ENCODE measurements at places on chromosomes 3 and 15. TPM values are rescaled to one million over a fixed set of nuclear protein-coding genes. Genes with fewer than 3 reads are reported as not detected.

- DNase-seq, result no peak
These were observed 1.7 kb downstream of the ANXA2 start for GRCh38 chr15:60396100-60396499.

GJD2 gene
- not detected for total RNA-seq

UTS2B gene
- 0.15 TPM for total RNA-seq

UBAP1L gene
- total RNA-seq, result 5.5 TPM

GRCh38 chr3:146339349-146339748, 88.4 kb upstream of the PLSCR4 start:
- DNase-seq, result no peak

- DNase-seq, result no peak
These were observed 34.6 kb upstream of the CACNA2D3 start for GRCh38 chr3:54087581-54088410.

GRCh38 chr3:107345822-107346405, 31.3 kb upstream of the CCDC54 start:
- no peak for DNase-seq

EXD1 gene
- total RNA-seq, result not detected

- DNase-seq, result peak; percentile 41
These were observed 70.3 kb downstream of the SCN5A start for GRCh38 chr3:38579141-38579540.

DNA sequence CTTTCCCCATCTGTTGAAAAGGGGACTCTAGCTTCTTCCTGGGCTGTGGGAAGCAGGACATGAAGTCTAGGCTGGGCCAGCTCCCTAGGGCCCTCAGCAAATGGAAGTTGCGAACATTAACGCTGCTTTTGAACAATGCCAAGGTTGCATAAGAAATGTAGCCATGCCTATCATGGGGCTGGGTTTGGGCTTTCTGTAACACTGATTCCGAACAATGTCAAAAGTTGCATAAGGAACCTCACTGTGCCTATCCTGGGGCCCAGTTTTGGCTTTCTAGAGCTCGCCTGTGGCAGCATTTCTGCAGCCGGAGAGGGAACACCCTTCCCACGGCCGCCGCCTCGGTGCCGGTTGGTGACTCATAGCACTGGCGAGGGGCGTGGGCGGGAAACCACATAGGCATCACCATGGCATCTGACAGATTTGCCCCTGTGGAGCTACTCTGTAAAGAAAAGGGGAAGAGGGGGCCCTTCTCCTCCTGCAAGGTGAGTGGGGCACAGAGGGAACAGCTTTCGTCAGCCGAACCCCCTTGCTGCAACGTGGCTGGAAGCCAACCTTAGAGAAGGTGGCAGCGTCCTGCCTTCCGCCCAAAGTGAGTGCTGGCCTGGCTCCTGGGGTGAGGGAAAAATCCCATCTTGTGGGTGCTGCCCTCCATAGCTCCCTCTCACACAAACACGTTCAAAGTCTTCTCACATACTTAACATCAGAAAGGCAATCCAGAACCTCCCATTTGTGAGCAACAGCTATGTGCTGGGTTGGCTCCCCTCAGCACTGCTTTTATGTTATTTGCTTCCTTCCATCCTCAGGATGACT, 46.6 kb upstream of the ATP2B2 start:
- DNase-seq, result peak; percentile 24

DNA sequence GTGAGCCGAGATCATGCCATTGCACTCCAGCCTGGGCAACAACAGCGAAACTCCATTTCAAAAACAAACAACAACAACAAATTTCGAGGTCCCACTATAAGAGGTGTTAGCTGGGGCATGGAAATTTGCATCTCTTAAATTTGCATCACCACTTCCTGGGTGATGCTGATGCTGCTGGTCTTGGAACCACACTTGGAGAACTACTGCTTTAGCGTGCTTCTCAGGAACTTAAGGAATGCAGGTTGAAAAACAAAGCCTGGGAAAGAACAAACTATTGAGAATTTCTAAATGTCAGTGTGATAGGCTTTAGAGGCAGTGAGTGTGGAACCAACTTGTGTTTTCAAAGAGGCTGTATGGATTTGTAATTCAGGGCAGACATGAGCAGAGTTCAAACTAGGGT, 858.4 kb upstream of the ARPP21 start:
- no peak for DNase-seq

CTXN2 gene
- not detected for total RNA-seq

DNA sequence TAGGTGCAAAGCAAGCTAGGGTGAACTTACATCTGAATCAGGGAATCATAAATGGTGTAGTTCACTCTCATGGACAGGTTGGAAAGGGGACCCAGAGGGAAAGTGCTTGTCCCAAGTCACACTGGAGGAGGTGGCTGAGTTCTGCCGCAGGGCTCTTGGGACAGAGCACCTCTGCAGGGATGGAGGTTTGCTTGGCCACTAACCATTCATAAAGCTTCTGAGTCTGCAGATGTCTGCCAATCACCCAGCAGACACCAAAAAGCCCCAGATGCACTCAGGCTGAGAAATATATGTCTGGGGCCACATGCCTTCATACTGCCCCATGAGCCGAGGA, 17.9 kb upstream of the RTP2 start:
- DNase-seq, result no peak

- DNase-seq, result no peak
These were observed 170.0 kb upstream of the NDN start for GRCh38 chr15:23857028-23857641.

WDR6 gene
- 79.5 TPM for total RNA-seq

DNA sequence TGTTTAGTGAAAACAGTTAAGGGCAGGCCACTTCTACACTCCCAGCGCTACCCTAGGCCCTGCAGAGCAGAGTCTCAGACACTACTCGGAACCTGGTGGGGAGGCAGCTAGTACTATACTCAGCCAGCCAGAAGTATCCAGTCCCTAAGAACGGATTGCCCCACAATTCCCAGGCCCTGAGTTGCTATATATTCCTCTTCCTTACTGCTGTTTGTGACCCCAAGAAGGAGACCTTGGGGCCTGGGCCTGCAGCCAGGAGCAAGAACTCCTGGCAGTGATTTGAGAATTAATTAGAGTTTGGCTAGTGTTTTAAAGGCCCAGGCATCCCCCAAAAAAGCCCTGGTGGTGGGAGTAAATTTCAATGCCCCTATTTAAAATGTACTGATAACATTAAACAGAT, 87.7 kb downstream of the RBPMS2 start:
- no peak for DNase-seq

CFAP100 gene
- total RNA-seq, result not detected

DNA sequence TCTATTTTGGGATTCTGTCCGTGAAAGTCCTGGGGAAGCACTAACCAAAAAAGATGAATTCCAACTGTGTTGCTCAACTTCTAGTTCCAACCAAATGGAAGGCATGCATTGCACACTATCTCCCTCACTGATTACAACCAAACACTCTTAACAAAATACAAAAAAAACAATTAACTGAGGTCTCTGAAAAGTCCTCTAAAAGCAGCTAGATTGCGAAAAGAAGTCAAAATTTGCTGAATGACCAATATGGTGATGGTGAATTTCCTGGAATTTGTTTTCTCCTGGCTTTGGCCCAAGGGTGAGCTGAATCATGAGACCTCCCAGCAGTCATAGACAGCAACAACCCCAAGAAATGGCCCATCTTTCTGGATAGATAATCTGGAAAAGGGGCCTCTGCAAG, 28.3 kb downstream of the CYP19A1 start:
- DNase-seq, result no peak

STAC gene
- total RNA-seq, result 0.65 TPM

- DNase-seq, result no peak
These were observed 1005.8 kb upstream of the NR2F2 start for GRCh38 chr15:95324656-95325055.

DNA sequence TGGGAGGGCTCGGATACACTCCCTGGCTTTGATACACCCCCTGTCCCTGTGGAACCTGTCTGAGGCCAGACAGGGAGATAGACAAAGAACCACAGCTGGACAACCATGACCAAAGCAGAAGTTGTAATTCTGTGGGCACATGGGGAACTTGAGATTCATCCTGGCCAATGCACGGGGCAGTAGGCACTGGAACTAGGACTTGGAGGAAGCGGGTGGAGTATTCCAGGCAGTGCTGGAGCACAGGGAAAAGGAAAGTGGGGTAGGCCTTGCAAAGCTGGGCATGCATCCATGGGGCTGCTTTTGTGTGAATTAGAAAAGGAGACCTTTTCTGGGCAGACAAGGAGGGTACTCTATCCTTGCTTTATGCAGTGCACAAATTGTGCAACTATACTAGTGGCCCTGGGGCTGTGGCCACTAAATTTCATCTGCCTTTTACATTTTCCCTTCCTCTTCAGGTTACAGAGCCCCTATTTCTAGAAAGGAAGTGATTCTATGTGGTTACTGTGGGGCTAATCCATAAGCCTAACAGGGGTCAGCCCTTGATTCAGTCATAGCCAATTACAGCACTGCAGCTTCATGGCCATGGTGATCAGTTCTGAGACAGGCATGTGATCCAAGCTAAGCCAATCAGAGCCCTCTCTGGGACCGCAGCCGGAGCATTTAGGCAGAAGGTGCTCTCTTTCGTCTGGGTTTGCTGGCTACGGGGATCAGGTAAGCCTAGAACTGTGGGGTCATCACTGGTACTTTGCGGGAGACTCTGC, 21.0 kb downstream of the CRABP1 start:
- DNase-seq, result peak; percentile 27

DNA sequence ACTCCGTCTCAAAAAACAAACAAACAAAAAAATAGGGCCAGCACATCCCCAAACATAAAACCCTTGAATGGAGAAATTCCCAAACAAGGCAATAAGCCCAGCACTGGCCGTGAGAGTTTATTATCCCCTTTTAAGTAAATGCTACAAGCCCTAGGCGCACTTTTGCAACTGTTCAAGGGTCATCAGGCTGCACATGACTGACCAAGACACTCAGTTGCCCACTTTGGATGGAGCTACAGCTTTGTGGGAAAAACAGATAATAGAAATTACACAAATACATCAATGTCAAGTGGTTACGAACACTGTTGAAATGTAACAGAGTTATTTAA, 33.7 kb upstream of the ZNF445 start:
- peak; percentile 47 for DNase-seq

GRCh38 chr3:56883828-56884227, 82.1 kb upstream of the ARHGEF3 start:
- no peak for DNase-seq

DNA sequence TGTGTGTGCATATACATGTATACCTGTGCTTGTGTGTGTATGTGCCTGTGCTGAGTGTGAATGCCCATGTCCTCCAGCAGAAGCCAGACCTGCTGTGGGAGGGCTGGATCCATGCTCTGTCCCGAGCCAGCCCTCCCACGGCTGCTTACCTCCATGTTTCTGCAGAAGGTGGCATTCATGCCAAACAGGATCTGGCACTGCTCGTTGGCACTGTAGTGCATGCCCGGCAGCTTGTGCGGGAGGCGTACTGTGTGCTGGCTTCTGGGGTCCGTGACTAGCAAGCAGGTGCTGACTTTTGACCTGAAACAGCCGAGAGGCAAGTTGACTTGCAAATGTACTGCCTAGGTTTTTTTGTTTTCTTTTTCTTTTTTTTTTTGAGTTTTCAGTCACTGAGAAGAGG, 189.3 kb downstream of the ADAMTS17 start:
- DNase-seq, result no peak

- no peak for DNase-seq
These were observed 949 bp upstream of the RFC4 start for GRCh38 chr3:186807231-186807630.

GRCh38 chr3:64870876-64871646, 183.3 kb upstream of the ADAMTS9 start:
- DNase-seq, result no peak

DNA sequence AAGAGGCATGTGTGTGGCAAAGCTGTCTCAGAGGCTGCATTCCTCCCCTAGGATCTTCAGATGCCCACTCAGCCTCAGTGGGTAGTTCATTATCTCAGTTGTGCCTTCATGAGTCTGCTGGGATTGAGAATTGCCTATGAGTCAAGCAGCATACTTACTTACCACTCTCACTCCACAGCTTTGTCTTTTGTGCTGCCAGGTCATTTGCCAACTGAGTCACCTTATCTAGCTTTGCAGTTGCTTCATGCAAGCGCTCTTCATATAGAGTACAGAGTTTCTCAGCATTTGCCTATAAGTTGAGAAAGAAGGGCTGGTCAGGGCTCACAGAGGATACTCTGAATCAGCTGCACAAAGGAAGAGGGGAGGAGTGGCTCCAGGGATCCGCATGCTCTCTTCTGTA, 89.5 kb downstream of the MYH15 start:
- no peak for DNase-seq

GRCh38 chr15:42725331-42725903, 11.5 kb downstream of the CDAN1 start:
- DNase-seq, result no peak

- DNase-seq, result no peak
These were observed 71.9 kb downstream of the DCUN1D1 start for GRCh38 chr3:182908471-182908870.

DNA sequence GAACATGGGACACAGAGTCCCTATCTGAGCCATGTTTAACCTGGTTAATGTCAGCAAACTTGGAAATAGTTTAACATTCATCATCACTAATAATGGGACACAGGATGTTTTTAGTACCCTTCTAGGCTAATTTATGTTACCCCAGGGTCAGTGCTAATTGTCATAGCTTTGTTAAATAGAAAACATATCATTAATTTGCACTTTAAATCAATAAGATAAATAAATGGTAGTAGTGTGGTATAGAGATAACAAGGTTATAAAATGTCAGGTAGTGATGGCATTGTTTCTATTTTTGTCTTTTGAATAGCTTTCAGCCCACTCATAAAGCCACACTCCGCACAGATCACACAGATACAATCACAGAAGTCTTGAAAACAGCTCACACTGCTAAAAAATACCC, 534.9 kb downstream of the MECOM start:
- no peak for DNase-seq

- DNase-seq, result no peak
These were observed 199.6 kb downstream of the TJP1 start for GRCh38 chr15:29622637-29623036.

PPP1R14D gene
- not detected for total RNA-seq

FBXW12 gene
- total RNA-seq, result not detected

GRCh38 chr15:34248190-34248589, 23.4 kb downstream of the EMC4 start:
- DNase-seq, result no peak

SRGAP3 gene
- 2.8 TPM for total RNA-seq

DNA sequence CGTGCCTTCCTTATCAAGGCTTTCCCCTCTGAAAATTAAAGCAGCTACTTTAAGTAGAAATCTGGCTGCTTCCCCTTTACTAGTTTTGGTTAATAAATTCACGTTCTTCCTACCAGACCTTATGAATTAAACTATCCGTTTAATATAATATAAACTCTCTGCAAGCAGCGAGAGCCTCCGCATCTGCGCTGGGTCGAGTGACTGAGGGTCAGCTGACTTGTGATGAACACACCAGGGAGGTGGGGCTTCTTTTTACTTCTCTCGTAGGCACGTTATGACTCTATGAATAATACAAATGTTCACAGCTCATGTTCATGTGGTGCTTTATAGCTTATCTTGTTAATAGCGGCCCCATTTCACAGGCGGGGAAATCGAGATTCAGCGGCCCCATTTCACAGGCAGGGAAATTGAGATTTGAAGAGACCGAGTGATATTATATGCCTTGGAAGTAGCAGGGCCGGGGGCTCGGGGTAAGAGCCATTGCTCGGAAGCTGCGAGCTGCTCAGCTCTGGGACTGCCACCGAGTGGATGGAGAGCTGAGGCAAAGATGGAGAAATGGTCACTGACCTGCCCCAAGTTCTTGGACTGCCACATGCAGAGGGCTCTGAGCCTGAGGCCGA, 8.3 kb downstream of the MUC4 start:
- DNase-seq, result no peak

- DNase-seq, result no peak
These were observed 134.2 kb downstream of the WNT7A start for GRCh38 chr3:13745636-13746035.
